Activated CD4-positive, alpha-beta T cell treated with anti-CD3 and anti-CD28 coated beads, Interleukin-2, amount 50 U/mL, for 4 hours (primary cell): ENCODE measurements at places on chromosomes 6 and 20.
A peak's percentile ranks its signal among the peaks of the same experiment; 100 is the strongest.

DNA sequence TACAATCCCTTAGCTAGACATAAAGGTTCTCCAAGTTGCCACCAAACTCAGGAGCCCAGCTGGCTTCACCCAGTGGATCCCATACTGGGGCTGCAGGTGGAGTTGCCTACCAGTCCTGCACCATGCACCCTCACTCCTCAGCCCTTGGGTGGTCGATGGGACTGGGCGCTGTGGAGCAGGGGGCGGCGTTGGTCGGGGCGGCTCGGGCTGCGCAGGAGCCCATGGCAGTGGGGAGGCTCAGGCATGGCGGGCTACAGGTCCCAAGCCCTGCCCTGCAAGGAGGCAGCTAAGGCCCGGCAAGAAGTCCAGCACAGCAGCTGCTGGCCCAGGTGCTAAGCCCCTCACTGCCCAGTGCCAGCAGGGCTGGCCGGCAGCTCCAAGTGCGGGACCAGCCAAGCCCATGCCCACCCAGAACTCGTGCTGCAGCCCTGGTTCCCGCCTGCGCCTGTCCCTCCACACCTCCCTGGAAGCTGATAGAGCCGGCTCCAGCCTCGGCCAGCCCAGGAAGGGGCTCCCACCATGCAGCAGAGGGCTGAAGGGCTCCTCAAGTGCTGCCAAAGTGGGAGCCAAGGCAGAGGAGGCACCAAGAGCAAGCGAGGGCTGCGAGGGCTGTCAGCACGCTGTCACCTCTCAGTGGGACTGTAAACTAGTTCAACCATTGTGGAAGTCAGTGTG lies 912.1 kb downstream of the PHF3 start:
- no peak for DNase-seq

- no peak for DNase-seq
Observed at GRCh38 chr6:100979267-100979666, 98.1 kb upstream of the ASCC3 start.

- no peak for DNase-seq
Observed at GRCh38 chr6:104268389-104268788, 591.3 kb downstream of the HACE1 start.

DNA sequence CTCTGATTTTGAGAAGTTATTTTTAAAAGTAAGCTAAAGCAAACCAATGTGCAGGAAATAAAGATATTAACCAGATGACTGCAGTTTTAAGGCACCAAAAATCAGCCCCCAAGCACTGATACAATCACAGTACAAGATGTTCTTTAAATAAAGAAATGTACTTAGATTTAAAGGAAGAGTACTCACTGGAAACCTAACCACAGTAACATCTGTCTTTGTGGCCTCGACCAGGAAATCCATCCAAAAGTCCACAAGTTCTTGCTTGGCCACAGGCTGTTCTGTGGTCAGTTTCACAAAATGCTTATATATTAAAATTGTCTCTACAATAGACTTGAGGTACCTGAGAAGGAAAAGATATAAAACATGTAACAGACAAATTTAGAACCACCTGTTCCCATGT lies 105.9 kb upstream of the MAP7 start:
- no peak for DNase-seq

DNA sequence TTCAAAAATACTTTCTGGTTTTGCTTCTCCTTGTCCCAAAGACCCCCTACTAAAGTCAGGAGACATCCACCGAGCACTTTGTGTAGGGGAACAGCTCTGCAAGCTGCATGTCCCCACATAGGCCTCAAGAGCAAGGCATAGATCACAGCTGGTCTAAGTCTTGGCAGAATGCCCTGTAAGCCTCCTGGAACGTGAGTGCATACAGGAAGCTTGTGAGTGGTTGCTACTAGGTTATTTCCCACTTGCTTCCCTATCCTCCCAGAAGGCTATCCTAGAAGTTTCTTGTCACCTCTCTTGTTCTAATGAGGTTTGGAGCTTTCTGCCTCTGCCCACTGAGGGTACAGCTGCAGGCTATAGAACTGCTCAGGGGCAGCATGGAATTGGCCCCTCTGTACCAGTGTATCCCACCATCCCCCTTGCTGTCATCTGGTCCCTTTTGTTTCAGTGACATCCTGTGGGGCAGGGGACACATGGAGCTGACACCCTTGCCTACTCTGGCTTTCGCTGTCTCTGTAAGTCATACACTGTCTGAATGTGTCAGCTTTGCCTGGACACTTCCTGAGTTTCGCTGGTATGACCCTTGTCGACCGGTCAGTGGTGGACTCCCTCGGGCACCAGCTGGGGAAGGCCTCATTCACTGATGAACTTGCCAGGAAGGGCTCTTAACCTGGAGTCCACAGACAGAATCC lies 35.6 kb upstream of the KCNK16 start:
- no peak for DNase-seq

- DNase-seq = peak; percentile 29
Observed at GRCh38 chr20:50569864-50570836, 60.0 kb downstream of the PTPN1 start.

GRCh38 chr20:2708073-2708415 lies 15.5 kb downstream of the EBF4 start:
- no peak for DNase-seq

DNA sequence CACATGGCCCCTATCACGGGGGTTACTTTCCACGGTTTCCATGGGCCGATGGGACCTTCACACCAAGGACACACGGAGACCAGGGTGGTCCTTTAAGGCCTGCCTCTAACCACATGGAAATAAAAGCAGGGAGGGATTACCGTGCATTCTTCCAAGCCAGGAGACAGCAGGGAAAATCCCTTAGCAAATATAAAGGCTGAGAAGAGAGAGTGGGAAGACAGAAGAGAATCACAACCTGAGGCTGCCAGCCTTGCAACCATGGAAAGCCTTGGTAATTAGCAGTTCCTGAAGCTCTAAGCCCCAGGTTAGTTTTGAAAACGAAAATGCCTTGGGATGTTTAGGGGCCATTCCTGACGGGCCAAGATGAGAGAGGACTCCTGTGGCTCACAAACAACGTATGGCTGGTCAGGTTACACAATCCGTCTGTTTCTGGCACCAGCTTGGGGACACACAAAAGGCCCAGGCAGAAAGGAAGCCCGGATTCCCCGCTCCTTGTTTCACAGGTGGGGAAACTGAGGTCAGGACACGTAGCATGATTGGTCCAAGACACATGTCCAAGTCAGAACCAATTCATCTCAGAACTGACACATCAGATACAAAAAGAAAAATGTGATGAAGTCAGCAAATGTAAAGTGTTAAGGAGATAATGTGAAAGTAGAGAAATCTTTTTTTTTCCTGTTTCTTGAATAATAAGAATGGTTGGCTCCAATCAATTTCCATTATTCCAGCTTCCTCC lies 2.8 kb downstream of the PREX1 start:
- DNase-seq = no peak

DNA sequence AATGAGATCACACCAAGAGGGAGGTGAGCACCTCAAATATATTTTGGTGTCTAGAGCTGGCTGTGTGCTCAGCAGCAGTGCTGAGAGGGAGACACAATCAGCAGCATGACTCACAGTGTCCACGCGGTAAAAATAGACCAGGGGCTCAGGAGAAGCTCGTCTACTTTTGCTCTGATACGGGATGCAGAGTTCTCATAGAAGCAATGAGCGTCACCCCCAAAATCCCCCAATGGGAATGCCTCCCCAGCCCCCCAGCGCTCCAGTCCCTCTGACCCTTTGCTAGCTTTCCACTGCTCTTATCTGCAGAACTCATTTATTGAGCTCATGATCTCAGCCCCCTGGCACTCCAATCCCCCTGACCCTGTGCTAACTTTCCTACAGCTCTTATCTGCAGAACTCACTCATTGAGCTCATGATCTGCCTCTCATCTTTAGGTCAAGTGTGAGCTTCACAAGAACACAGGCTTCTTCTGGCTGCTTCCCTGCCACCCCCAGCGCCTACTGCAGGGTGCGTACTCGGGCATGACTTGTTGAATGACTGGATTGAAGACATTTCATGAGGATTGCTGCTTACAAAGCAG lies 34.0 kb downstream of the SYNDIG1 start:
- no peak for DNase-seq

GRCh38 chr20:22106308-22106938 lies 401.0 kb downstream of the PAX1 start:
- DNase-seq = no peak

GRCh38 chr6:4351520-4352321 lies 216.3 kb upstream of the ECI2 start:
- no peak for DNase-seq

- no peak for DNase-seq
Observed at GRCh38 chr20:36018208-36018988, 50.0 kb downstream of the CNBD2 start.

DNA sequence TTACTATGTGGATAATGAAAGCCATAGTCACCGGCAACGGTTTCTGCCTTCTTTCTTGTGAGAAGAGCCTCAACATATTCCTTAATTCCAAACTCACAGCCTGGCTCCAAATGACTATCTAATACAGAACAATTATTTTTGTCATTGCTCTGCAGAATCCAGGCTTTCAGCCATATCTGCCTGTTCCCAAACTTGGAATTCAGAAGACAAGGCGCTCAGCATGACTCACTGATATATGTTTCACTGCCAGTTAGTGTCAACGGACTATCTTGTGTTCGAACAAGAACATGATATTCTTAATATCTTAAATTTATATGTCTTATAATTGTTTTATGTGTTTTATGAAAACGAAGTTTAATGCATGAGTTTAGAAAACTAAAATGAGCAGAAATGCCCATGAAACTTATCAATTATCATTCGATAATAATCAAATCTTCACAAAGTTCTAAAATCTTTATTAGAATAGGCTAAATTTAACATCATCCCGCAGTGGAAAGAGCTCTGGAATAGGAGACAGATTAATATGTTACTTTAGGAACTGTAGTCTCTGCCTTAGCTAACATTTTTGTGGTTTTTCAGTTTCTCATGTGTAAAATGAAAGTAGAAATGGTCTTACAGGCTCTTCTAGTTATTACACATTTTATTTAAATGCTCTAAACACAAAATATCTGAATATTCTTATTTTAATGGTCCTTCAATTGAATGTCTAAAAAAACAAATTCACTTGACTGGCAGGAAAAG lies 669.3 kb upstream of the GJE1 start:
- DNase-seq = no peak
